ENCODE measurements at places on chromosomes 7 and 10.

GRCh38 chr7:23012908-23013714 is 819 bp downstream of the HYCC1 start:
- no peak for DNase-seq

GRCh38 chr10:106355450-106355849 is 809.1 kb downstream of the SORCS1 start:
- DNase-seq = no peak

GRCh38 chr7:140655511-140656408 is 15.1 kb upstream of the DENND2A start:
- no peak for DNase-seq

DNA sequence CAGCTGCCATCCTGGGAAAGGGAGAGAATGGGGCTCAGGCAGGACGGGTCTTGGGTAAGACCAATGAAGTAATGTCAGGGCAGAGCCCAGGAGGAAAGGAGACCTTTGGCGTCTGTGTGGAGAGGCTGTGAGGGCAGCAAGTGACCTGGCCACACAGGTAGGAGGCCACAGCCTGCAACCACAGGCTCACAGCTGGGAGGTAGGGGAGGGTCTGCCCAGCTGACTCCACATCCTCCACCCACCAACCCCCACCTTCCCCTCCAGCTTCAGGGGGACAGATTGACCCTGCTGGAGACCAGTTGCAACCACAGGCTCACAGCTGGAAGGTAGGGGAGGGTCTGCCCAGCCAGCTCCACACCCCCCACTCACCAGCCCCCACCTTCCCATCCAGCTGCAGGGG is 262.2 kb upstream of the TCERG1L start:
- no peak for DNase-seq

GRCh38 chr10:1272079-1272776 is 216.0 kb downstream of the WDR37 start:
- DNase-seq = no peak

- no peak for DNase-seq
Observed at GRCh38 chr7:93228302-93228701, 2.0 kb upstream of the HEPACAM2 start.

GRCh38 chr10:66085906-66086305 is 839.9 kb upstream of the LRRTM3 start:
- no peak for DNase-seq

- no peak for DNase-seq
Observed at GRCh38 chr10:88182601-88182930, 319.1 kb downstream of the PTEN start.

GRCh38 chr7:74334030-74334429 is 44.8 kb downstream of the CLIP2 start:
- DNase-seq = no peak

- no peak for DNase-seq
Observed at GRCh38 chr7:133118261-133118660, 36.4 kb upstream of the CHCHD3 start.

- no peak for DNase-seq
Observed at GRCh38 chr7:50707236-50708006, 75.3 kb downstream of the GRB10 start.

DNA sequence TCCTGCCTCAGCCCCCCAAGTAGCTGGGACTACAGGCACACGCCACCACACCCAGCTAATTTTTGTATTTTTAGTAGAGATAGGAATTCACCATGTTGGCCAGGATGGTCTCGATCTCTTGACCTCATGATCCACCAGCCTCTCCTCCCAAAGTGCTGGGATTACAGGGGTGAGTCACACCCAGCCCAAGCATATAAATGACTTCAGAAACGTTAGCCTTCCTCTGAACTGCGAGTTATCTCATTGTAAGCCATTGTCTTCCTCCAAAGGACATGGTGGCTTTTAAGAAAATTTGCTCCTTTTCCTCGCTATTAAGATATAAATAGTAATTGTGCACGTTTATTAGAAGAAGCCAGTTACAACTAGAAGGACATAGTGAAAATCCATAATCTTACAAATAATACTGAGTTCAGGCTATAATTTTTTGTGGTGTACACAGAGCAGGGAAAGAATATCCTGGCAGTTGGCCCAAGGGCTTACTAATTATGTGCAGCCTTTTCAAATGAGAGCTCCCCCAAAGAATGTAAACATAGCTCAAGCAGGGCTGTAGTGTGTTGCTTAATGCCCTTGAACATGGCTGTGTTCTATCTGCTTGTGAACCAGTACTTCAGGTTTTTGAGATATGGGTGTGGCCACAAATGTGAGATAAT is 495.8 kb downstream of the PARD3 start:
- DNase-seq = no peak

- no peak for DNase-seq
Observed at GRCh38 chr7:55441774-55442522, 76.8 kb downstream of the LANCL2 start.

GRCh38 chr7:99469381-99470065 is 3.2 kb upstream of the ZNF789 start:
- DNase-seq = no peak

GRCh38 chr7:117835016-117835664 is 38.1 kb downstream of the CTTNBP2 start:
- no peak for DNase-seq

DNA sequence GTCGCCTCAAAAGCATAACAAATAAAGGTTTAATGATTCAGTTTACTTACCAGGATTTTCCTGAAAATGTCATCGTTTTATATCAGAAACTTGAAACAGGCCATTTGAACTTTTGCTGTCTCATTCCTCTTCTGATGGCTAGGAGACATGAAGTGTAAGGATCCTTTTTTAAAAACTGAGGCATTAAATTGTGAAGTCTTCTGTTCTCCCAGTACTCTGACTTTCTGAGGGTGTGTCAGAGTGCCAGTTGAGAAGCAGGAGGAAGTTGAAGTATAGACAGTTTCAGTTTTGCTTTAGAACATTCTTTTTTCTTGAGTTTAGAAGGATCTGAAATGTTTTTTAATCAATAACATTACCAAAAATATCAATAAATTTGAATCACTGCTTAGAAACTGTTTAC is at the start of gene SAMD9L:
Gene SAMD9L, minus strand, starts transcription at position 242 of the 400 bp plus-strand sequence. CDS start 12,414 bp downstream, outside the sequence.
- no peak for DNase-seq

- no peak for DNase-seq
Observed at GRCh38 chr10:97723001-97723400, 9.5 kb downstream of the MARVELD1 start.

DNA sequence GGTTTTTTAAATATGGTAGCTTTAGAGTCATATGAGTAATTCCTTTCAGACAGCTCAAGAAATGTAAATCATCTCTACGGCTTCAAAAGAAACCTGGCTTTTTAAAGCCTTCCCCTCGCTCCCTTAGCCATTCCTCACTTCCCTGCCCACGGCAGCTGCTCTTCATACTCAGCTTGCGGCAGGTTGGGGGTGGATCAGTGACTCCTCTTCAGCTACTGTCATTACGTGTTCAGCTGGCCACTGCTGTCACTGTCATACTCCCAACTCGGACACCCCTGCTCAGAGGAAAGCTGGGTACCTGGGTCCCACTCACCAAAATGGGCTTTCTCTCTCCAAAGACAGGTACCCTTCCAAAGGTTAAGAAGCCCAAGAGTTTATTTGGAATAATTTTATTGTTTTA is 6.6 kb downstream of the YWHAG start:
- DNase-seq = no peak

- DNase-seq = no peak
Observed at GRCh38 chr10:60335708-60336107, 54.0 kb downstream of the ANK3 start.

- no peak for DNase-seq
Observed at GRCh38 chr7:149686011-149686410, 87.4 kb downstream of the ZNF467 start.

- DNase-seq = no peak
Observed at GRCh38 chr10:115402699-115403098, 309.5 kb downstream of the ATRNL1 start.

DNA sequence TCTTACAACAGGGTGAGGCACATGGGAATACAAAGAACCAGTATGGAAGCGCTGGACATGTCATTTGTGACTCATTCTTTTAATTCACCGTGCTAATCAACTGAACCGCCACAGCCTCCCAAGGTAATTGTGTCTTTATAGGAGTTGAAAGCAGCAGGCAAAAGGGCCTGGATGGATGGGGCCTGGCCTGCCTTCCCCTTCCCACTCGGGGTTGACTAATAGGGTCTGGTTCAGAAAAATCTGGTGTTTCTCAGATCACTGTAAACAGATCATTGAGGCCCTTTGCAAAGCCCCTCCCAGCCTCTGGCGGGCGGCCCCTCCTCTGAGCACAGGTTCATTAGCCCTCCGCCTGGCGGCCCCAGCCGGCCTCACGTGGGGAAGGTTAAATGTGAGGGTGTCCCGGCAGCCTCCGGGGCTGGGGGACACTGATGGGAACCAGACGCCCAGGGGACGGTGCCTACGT is 100.8 kb downstream of the EBF3 start:
- DNase-seq = no peak

DNA sequence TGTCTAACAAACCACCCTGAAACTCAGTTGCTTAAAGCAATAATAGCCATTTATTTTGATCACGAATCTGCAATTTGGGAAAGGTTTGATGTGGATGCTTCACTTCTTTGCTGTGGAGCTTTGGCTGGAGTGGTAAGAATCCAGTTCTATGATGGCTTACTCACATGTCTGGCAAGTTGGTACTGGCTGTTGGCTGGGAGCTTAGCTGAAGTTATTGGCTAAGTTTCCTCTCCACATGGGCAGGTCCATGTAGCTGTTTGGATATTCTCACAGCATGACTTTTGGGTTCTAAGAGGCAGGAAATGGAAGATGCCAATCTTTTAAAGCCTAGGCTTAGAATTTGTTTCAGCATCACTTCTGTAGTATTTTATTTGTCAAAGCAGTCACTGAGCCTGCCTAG is 277.6 kb upstream of the NRP1 start:
- DNase-seq = no peak

- no peak for DNase-seq
Observed at GRCh38 chr7:20513897-20514296, 101.6 kb upstream of the ABCB5 start.

GRCh38 chr10:74179111-74179710 is 28.2 kb downstream of the ADK start:
- no peak for DNase-seq

GRCh38 chr10:35827783-35828182 is 185.7 kb upstream of the FZD8 start:
- DNase-seq = no peak

GRCh38 chr10:14543046-14543903 is 212.6 kb upstream of the FRMD4A start:
- no peak for DNase-seq

- DNase-seq = no peak
Observed at GRCh38 chr7:22219739-22220493, 137.0 kb downstream of the RAPGEF5 start.

DNA sequence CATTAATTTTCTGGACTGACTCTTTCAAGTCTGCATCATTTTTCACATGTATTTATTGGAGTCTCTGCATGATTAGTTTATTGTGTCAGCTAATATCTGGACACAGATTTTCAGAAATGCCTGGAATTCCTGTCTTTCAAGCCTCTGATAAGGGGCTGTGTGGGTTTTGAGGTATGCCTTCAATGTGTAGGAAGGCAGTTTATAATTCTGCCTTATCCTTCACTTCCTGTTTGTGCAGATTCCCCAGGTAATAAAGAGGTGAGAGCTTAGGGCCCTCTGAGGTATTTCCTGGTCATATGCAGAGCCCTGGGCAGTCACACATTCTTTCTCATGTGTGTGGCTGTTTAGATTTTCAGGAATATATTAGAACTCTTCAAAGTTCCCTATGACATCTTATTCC is 79.4 kb upstream of the PRKCQ start:
- DNase-seq = no peak

- no peak for DNase-seq
Observed at GRCh38 chr7:130909881-130910672, 176.1 kb upstream of the KLF14 start.

DNA sequence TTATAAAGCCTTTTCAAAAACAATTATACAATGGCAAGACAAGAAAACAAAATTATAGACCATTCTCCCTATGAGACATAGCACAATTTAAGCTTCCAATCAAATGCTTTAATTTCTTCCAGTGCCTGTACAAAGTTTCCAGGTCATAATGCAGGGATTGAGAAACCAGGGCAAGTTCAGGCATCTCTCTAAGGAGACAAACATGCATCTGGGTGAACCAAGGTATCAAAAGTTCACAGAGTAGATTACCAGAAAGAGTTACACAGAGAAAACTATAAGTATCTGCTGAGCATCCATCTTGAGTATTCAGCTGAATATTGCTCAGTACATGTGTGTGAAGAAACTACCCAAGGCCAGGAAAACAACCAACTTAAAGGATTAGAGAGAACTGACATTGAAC is 89.1 kb downstream of the COL28A1 start:
- no peak for DNase-seq

- DNase-seq = no peak
Observed at GRCh38 chr7:45937301-45937700, 16.2 kb upstream of the IGFBP3 start.

DNA sequence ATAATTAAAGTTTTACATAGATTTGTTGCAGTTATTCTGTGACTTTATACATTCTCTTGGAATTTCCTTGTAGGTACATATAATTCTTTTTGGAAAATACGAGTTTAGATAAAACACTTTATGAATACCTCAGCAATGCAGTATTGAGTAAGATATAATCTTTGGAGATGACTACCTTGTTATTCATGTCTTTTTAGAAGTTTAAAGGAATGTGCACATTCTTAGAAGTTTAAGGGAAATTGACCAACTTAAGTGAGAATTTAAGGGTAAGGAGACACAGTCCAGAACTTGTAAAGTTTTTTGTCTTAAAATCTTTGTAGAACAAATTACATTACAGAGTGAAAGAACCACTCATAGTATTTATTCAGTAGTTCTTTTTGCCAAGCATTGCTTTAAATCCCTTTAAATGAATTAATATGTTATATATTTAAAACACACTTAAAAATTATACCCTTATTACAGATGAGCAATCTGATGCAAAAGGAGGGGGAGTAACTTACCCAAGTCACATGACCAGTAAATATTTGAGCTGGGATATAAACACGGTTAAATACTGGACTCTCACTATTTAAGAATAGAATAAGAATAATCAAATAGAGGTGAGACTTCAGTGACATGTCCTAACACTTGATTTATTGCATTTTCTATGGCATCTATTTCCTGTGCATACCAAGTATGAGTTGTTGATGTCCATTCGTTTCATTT is 139.5 kb upstream of the FERD3L start:
- no peak for DNase-seq

- no peak for DNase-seq
Observed at GRCh38 chr10:73872190-73872710, 2.1 kb downstream of the CAMK2G start.

DNA sequence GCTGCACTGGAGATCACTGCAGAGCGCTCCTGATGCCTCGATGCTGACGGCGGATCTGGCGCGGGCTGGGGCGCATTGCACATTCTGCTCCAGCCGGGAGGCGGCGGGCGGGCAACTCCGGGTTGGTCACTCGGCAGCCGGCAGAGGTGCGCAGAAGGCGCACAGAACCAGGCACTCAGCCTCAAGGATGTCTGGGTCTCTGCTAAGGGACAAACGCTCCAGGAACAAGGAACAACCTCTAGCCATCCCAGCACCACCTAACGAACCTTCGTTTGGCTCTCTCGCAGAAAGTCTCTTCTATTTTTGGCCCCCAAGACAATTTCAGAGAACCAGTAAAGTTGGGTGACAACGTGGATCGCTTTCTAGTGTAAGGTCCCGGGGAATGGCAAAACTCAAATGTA is 254.6 kb downstream of the OTUD1 start:
- DNase-seq = no peak
